ENCODE measurements at places on chromosomes 16 and 17.
A peak's percentile ranks its signal among the peaks of the same experiment; 100 is the strongest.

GRCh38 chr16:14529010-14529669 is 100.9 kb downstream of the PARN start:
- DNase-seq = peak; percentile 79

DNA sequence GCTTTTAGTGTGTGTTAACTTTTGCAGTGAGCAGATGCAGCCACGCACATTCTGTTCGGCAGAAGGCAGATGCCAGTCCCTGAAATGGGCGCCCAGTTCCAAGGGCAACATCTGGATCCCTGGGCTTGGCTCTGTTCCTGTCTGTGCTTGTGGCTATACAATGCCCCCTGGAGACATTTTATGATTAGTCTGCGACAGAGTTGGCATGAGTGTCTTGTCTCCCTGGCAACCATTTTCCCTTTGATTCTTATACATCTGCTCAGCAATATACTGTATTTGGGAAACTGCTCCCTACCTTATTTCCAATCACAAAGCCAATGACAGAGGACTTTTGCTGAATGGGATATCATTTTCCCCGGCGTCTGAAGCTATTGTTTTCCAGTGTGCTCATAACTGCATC is 1629.5 kb upstream of the GOT2 start:
- no peak for DNase-seq

DNA sequence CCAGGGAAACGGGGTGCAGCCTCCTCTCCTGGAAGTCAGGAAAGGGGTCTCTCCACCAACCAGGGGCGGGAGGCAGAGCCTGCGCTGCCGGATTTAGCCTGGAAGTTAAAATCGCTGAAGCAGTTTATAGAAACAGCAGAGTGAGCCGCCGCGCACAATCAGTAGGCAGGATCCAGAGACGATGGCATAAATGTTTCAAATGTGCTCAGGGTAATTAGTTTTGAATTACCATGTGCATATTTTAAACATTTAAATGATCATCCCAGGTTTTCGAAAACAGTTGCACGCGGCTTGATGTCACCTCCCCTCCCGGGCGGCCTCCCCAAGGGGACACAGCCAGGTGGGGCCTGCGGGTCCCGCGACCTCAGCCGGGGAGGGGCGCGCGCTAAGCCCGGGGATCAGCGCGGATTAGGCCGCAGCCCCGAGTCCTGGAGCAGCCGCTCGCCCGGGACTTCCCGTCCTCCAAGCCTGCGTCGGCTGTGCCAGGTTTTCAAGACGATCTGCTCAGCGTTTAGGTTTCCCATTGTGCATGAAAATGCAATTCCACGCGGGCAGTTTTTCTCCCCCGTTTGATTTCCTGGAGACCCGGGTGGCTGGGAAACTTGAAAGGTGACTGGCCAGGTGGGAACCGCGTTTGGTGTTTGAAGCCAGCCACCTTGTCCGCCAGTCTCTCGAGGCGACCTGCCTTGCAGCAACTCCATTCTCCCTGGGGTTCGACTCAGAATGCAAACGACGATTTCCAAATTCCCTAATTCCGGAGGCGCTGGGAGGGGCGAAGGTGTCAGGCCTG is 78.3 kb downstream of the RPA1 start:
- DNase-seq = peak; percentile 30

- peak; percentile 78 for DNase-seq
These were observed 22.7 kb downstream of the PEMT start for GRCh38 chr17:17568772-17569195.

GRCh38 chr17:17126131-17127110 is 79.7 kb downstream of the PLD6 start:
- DNase-seq = no peak

DNA sequence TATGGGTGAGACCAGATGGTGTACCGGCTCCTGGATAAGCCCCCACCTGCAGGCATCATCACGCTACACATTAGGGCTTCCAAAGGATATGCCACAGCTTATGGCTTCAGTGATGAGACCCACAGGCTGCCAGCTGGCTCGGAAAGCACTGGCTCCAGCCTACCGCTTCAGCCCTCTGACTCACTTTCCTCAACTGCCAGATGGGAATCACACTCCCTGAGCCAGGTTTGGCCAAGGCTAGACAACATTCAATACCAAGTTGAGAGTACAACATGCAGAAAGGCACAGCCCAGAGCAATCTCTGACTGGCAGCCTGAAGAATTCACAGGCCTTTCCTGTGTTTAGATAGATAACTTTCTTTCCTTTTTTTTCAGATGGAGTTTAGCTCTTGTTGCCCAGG is 10.3 kb downstream of the CENPV start:
- DNase-seq = no peak

DNA sequence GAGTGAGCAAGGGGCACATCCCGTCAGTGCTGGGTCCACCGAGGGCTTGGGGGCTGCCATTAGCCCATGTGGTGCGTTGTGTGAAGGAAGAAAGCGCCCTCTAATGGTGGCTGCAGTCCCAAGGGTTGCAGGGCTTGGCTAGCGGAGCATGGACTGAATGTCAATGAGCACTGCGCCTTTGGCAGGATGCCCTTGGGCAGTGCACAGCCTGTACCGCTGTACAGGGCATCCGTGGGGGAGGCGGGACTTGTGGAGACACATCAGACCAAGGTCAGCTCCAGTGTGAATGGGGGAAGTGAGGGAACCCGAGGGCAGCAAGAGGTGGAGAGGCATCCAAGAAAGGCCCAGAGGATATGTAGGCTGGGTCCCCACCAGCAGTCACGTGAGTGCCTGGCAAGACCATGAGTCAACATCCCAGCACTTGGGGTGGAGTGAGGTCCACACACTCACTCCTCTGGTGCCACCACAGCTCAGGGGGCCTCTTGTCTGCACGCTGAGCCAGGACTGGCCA is 75.5 kb upstream of the MED9 start:
- no peak for DNase-seq

GRCh38 chr17:77209330-77209748 is 68.6 kb downstream of the SEC14L1 start:
- no peak for DNase-seq

DNA sequence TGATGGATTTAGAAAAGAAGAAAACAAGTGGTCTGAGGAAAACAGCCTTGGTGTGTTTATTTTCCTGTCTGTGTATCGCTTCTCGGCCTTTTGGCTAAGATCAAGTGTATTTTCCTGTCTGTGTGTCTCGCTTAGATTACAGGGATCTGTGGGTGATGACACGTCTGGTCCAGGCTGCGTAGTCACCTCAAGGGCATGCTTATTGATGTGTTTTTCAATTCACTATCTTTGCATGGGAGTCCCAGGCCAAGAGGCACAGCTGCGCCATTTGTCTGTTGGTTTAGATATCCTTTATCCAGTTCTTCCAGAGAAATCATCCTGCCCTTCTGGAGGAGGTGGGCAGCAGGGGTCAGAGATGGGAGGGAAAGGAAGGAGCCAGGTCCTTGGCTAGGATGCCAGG is 47.1 kb upstream of the STH start:
- no peak for DNase-seq

DNA sequence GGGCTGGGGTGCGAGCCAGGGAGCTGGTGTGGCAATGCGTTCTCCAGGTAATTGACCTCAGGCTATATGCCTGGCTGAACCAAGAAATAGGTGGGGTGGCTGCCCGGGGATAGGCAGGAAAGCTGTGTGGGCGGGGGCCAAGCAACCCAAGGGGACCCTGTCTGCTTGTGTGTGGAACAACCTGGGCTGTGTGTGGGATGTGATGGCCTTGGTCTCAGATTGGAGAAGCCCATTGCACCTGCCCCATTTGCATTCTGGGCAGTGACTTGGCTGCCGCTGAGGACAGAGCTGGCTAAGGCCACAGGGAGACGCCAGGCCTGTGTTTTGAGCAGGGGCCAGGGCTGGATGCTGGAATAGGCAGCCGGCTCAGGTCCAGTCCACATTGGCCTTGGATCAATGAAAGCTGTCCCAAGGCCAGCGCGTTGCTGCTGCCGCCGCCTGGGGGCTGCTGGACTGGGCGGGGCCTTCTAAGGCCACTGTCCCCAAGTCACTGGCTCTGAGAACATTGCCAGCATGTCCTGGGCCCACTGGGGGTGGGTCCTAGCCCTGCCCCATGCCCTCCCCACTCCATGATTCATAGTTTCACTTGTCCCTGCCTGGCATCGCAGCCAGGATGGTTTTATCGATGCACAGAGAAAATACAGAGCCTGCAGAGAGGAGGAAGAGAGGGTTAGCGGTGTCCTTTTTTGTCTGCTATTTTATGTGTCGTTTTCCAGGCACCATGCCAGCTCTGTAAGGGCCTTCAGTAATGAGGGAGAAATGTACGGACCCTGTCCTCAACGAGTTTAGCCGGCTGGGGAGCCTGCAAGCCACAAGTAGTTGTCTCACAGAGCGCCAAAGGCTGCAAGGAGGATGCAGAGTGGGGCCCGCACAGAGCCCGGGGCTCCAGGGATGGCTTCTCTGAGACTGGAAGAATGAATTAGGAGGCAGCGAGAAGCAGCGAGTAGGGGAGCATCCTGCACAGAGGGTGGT is 43.9 kb downstream of the NKD1 start:
- no peak for DNase-seq

- DNase-seq = peak; percentile 80
These were observed 664 bp upstream of the BCL6B start for GRCh38 chr17:7021993-7022778.

DNA sequence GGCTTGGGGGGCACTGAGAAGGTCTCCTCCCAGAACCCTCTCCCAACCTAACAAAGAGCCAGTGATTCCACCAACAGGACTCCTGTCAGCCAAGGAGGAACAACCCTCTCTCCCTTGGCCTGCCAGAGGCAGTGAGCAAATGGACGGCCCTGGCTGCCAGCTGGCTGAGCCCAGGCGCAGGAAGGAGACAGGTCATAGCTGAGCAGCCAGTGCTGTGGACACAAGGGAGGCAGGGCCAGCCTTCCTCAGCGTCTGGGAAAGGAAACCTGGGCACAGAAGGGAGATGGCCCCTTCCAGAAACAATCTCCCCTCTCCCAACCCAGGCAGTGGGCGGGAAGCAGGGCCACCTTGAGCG is 2.1 kb downstream of the MPO start:
- no peak for DNase-seq

DNA sequence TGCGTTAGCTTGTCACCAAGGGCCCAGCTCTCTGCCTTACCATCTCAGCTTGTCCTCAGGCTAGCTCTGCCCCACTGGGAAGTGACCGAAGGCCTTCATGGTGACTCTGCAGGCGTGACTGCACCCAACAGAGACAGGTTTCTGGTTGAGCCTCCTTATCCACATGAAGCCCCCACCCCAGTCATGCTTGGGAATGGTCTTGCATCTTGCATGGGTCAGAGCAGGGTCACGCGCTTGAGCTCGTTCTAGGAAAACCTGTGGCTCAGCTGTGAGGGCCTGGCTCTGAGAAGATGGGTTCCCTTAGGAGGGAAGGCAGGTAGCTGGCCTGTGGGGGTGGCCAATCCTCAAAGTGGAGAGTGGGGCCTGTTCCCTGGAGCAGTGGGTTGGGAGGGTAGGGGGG is 122.8 kb downstream of the BANP start:
- DNase-seq = no peak

DNA sequence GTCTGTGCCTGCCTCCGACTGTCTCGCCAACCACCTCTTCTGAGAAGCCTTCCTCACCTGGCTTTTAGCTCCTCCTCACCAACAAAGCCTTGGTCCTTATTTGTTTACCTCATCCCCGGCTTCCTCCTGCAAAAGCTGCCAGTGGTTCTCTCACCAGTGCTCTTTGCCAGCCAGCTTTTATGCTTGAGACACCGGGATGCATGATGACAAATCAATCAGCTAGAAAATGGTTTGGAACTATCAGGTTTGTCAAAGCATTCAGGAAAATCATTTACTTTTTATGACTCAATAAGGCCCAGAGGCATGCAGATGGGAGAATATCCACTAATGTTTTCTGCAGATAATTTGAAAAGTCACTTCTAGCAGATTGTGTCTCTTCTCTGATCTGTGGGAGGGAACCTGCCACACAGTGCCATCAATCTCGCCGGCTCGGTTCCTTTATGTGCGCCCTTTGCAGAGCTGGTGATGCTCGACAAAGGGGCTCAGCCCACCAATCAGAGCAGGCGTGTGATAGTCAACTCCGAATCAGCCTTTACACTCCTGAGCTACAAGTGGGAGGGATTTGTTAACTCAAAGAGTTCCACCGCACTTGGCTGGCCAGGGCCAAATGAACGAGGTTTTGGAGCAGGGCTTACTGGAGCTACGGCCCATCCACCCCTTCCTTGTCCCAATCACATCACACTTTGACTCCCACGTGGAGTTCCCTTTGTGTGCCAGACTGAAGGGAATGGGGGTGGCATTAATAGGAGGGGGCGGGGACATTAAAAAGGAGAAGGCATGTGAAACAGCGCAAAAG is 85.8 kb downstream of the MRC2 start:
- no peak for DNase-seq

DNA sequence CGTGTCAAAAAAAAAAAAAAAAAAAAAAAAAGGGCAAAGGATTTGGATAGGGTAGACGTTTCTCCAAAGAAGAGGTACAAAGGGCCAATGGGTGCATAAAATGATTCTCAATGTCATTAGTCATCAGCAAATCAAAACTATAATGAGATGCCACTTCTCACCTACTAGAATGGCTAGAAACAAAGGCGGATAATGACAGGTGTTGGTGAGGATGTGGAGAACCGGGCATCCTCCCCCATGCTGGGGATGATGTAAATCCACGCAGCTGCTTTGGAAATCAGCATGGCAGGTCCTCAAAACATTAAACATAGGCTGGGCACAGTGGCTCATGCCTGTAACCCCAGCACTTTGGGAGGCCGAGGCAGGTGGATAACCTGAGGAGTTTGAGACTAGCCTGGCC is 9.4 kb downstream of the ITGAX start:
- DNase-seq = no peak

DNA sequence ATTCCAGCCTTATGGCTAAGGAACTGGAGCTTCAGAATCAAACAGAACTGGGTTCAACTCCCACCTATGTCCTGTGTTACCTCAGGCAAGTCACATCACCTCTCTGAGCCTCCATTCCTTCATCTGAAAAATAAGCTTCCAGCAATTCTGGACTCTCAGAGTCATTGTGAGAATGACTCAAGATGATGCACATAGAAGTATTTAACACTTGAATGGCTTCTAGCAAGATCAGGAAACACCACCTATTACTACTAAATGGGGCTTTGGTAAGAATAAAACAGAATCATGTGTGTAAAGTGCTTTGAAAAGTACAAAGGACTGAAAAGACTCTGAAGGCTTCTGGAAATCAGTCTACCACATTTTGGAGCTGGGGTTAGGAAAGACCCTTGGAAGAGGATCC is 30.8 kb upstream of the CALB2 start:
- no peak for DNase-seq

DNA sequence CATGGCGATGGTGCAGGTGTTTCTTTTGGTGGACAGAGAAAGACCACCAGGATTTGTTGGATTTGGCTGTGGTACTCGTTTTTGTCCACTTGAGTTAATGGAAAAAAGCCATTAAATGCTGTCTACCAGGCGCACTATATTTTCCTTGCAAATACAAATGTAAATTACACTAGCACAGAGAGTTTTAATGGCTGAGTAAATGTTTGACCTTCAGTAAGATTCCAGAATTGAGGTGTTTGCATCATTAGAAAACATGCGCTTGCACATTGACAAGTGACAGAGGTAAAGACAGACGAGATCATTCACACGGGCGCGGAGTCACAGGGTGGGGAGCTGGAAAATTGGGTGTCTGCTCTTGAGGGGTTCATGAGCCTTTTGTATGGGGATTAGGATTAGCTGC is 53.5 kb upstream of the AKTIP start:
- no peak for DNase-seq

Measured in activated naive CD4-positive, alpha-beta T cell treated with anti-CD3 and anti-CD28 coated beads for 36 hours (primary cell).